ENCODE measurements at places on chromosomes 5 and 9. TPM values are rescaled to one million over a fixed set of nuclear protein-coding genes. Genes with fewer than 3 reads are reported as not detected.

NR5A1 gene
- not detected for total RNA-seq

ITGA1 gene
- 13.2 TPM for total RNA-seq

TAS2R1 gene
- total RNA-seq, result not detected

DNA sequence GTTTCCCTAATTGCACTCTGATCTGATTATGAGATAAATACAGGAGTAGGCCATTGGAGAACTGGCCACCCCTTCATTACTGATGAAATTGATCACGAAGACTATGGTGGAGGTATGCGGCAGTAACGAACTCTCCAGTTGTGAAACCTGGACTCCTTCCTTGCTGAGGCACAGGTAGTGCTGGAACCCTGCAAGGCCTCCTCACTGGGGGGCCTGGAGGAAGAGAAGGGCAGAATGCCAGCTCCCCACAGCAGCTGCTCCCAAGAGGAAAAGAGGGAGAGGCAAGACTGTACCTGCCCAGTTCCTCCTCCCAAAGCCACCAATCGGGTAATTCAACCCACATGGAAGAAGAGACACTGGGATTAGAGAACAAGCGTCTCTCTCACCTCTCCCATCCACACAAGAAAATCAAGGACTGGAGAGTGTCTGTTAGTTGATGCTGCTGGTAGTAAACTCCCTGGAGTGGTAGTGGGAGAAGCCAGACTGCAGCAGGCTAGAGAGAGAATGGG lies 19.1 kb upstream of the TRIO start:
- H3K36me3 ChIP-seq, result no peaks in the 10 kb centered on the region
- H3K4me1 ChIP-seq, result no peaks in the 10 kb centered on the region
- H3K4me3 ChIP-seq, result no peak overlapping the region
- no peaks in the 10 kb centered on the region for H3K27me3 ChIP-seq

DNA sequence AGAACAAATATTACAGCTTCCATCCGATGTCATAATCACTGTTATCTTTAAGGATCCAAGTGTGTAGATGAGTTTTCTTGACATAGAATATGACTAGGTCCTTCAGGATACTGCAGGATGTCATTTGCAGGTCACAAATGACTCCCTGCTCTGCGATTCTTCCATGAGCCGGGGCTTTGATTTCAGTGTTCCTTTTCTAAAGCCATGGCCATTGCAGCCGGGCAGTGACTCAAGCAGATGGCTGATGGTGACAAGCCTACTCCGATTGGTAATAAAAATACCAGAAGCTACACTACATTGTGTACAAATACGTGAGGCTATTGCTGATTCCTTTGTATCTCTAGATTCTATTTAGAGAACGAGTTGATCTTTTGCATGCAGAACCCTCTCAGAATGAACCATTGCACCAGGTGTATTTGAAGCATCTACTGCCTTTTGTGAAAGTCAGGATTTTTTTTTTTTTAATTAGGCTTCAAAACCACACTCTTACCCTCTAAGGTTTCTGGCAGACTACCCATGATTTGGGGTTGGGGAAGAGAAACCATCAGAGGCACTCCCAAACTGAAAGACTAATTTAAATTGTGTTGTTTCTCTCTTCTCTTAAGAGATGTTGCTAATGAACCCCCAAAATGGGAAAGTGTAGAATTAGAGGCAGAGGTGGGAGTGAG lies 271.0 kb upstream of the ADRA1B start:
- no peak for DNase-seq
- no peaks in the 10 kb centered on the region for H3K36me3 ChIP-seq
- H3K27ac ChIP-seq, result no peak overlapping the region
- H3K4me1 ChIP-seq, result no peaks in the 10 kb centered on the region
- H3K27me3 ChIP-seq, result no peaks in the 10 kb centered on the region

DNA sequence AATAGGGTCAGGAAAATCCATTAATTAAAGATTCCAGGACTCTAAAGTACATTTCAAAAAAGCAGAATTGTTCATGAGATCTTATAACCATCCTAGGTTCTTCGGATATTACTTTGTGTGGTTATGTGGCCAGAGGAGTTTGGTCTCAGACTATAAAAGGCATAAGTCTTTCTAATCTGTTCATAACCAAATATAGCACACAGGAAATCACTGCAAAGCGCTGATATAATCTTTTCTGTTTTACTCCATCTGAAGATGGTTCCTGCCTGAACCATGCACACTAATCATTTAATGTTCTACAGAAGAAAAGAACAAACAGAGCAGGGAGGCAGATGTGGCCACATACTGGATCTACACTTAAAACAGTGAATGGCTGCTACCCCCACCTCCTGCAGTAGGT lies 182.8 kb downstream of the SEMA5A start:
- no peaks in the 10 kb centered on the region for H3K36me3 ChIP-seq
- H3K4me3 ChIP-seq, result no peak overlapping the region
- peak overlapping the region; percentile 66 for H3K27ac ChIP-seq
- no peaks in the 10 kb centered on the region for H3K4me1 ChIP-seq
- no peak for DNase-seq

GRCh38 chr9:136011703-136012496 lies 50.7 kb upstream of the UBAC1 start:
- DNase-seq, result peak; percentile 90
- H3K27ac ChIP-seq, result peak overlapping the region; percentile 57
- no peaks in the 10 kb centered on the region for H3K27me3 ChIP-seq
- H3K4me1 ChIP-seq, result peaks cover 38% of the 10 kb centered on the region

DNA sequence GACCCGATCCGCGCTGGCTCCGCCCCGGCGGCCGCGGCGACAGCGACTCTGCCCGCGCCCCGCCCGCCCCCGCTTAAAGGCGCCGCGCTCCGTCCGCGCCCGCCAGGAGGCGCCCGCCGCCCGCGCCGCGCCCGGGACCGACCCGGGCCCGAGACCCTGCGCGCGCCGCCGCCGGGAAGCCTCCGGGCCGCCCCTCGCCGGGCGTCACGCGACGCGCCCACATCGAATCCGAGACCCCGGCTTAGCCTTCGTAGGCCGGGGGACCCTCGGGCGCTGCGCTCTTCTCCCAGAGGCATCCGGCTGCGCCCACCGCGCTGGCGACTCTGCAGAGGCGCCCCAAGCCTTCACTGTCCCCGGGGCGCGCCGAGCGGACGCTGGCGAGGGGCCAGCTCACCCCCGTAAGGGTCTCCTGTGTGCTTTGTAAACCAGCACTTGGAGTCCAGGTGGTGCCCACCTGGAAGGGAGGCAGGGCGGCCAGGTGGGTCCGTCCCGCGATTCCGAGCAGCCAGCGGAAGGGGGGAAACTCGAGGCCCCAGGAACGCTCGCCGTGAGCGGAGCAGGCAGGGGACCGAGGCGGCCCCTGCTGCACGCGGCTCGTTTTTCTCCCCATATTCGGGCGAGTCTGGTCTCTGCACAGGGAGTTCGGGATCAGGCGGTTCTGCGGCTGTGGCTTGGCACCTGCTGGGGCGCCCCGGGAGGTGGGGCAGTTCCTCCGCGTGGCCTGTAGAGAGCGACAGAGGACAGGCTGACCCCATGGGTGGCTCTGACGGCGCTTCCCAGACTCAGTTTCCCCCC lies 423 bp upstream of the ABCA2 start:
- H3K27ac ChIP-seq, result peak overlapping the region; percentile 67
- H3K4me3 ChIP-seq, result peak overlapping the region; percentile 58
- H3K36me3 ChIP-seq, result no peaks in the 10 kb centered on the region
- H3K4me1 ChIP-seq, result peaks cover 27% of the 10 kb centered on the region
- DNase-seq, result no peak

DNA sequence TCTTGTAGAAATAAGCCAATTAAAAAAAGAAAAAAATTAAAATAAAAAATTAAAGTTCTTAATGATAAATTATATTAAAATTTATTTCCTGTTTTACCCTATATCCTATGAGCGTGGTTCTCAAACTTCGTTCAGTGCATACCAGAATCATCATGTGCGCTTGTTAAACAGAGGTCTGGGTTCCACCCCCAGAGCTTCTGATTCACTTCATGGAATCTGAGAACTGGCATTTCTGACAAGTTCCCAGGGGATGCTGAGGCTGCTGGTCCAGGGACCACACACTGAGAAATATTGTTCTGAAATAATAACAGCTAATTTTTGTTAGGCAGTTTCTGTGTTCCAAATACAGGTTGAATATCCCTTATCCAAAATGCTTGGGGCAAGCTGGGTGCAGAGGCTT lies 79.3 kb downstream of the TMC1 start:
- H3K27me3 ChIP-seq, result no peaks in the 10 kb centered on the region
- no peaks in the 10 kb centered on the region for H3K36me3 ChIP-seq
- no peak overlapping the region for H3K4me3 ChIP-seq

FGD3 gene
- 2.2 TPM for total RNA-seq

GRCh38 chr9:125914411-125914810 lies 167.2 kb downstream of the PBX3 start:
- H3K4me3 ChIP-seq, result no peak overlapping the region
- no peaks in the 10 kb centered on the region for H3K27me3 ChIP-seq
- no peak overlapping the region for H3K27ac ChIP-seq
- peaks cover 3% of the 10 kb centered on the region for H3K36me3 ChIP-seq
- no peak for DNase-seq

GRCh38 chr5:117077142-117077541 lies 502.5 kb upstream of the SEMA6A start:
- no peaks in the 10 kb centered on the region for H3K36me3 ChIP-seq
- H3K27me3 ChIP-seq, result no peaks in the 10 kb centered on the region
- no peak for DNase-seq
- no peaks in the 10 kb centered on the region for H3K4me1 ChIP-seq
- H3K27ac ChIP-seq, result no peak overlapping the region
- H3K4me3 ChIP-seq, result no peak overlapping the region

DNA sequence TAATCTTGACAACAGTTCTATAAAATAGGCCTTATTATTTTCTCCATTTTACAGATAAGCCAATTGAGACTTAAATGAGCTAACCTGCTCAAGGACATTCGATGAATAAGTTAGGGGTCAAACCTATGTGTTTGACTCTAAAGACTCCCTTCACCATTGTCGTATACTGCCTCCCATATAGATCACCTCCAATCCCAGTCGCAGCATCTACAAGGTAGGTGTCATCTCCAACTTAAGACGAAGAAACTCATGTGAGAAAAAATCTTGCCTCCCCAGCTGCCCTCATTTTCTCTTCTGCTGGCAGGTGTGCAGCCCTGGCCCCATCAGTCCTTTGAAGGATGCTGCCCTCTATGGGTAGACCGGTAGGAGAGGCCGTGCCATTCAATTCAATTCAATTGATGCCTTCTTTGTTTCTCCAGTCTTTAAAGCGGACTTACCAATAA lies 75.2 kb upstream of the SMARCA2 start:
- no peak overlapping the region for H3K27ac ChIP-seq
- no peak overlapping the region for H3K4me3 ChIP-seq
- no peaks in the 10 kb centered on the region for H3K27me3 ChIP-seq
- no peaks in the 10 kb centered on the region for H3K36me3 ChIP-seq
- DNase-seq, result no peak

DNA sequence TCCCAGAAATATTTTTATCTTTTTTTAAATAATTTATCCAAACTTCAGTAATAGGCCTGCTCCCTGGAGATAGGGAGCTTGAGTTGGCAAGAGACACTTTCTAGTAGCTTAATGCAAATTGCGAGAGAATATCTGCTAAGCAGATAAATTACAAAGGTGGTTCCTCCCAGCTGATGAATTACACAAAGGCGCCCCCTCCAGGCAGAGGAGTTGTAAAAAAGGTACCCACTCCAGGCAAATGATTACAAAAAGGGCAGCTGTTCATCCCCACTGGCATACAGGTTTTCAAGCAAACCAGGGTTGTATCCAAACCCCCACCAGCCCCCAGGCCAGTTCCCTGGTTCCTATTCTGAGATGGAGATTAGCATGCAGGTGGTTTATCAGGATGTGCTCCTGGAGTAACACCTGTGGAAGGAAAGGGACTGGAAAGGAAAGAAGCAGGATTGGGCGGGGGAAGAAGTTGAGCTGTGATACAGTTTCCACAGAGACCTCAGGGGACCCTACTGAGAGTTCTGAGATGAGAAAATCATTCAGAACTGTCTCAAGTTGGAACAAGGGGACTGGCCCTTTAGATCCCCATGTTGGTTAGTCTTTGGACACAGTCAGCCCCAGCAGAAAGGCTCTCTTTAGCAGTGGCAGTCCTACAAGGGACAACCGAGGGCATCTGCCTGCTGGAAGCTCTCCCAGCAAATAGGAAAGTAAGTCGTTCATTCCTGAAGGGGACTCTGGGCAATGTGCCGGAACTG lies 25.5 kb downstream of the ESM1 start:
- no peaks in the 10 kb centered on the region for H3K36me3 ChIP-seq
- H3K27ac ChIP-seq, result no peak overlapping the region
- H3K4me3 ChIP-seq, result no peak overlapping the region
- DNase-seq, result no peak

- no peaks in the 10 kb centered on the region for H3K27me3 ChIP-seq
- H3K36me3 ChIP-seq, result no peaks in the 10 kb centered on the region
- H3K27ac ChIP-seq, result peak overlapping the region; percentile 89
- no peak overlapping the region for H3K4me3 ChIP-seq
Measured at GRCh38 chr5:149383399-149383798, 4.3 kb upstream of the IL17B start.

GDA gene
- total RNA-seq, result 0.44 TPM

GRCh38 chr5:893137-893506 lies 438 bp downstream of the TRIP13 start:
- peaks cover 23% of the 10 kb centered on the region for H3K36me3 ChIP-seq
- H3K4me1 ChIP-seq, result peaks cover 23% of the 10 kb centered on the region
- H3K4me3 ChIP-seq, result peak overlapping the region; percentile 82
- peak overlapping the region; percentile 89 for H3K27ac ChIP-seq
